ENCODE measurements at places on chromosomes 5 and 9.

DNA sequence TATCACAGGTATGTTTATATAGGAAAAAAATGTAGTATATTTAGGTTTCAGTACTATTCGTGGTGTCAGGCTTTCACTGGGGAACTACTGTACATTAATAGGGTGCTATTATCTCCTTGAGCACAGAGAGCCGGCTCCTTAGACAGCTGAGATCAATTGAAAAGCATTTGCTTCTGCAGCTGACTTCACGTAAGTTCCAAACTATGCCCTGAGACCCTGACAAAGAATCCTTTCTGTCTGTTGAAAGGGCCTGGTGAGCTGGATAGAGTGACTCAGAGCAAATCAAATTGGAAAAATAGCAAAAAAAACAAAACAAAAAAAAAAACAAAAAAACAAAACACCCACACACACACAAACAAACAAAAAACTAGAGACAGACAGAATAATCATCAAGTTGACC, 652.0 kb downstream of the MTRR start:
- no peak for DNase-seq

DNA sequence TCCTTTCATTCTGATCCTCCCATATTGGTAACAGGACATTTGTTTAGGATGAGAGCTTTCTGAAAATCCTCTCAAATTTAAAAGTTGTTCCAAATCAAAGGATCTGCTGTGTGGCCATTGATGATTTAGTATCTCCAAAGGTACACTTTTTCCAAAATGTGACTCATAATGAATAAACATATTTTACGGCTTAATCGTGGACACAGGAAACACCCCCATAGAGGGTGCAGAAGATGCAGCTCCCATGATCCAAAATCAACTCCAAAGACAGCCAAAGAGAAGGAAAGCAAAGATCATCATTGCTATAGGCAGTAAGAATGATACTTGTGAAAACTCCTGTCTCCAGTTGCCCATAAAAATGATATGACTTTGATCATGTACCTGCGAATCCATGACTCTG, 239.7 kb downstream of the PIK3R1 start:
- no peak for DNase-seq

DNA sequence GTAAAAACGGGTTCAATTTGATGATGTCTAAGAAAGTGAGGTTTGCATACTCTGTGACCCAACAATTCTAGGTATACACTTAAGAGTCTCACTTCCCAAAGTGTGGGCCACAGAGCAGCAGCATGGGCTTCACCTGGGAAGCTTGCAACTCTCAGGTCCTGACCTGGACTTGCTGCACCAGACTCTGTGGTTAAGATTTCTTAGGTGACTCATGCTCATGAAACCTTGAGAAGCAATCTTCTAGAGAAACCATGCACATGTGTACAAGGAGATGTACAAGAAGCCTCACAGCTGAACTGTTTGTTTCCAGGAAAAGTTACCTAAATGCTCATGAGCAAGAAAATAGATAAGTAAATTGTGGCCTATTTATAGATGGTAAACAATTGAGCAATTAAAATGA, 30.0 kb downstream of the DNAJC21 start:
- no peak for DNase-seq

DNA sequence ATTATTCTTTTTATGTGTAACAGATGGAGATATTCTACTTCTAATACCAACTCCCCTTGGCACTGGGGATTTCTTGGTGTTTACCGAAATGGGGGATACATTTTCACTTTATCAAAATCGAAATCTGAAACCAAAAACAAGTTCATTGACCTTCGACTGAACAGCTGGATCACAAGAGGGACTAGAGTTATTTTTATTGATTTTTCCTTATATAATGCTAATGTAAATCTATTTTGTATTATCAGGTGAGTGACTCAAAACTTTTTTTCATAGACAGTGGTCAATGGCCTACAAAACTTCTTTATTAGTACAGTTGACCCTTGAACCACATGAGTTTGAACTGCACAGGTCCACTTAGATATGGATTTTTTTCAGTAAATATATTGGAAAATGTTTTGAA, 10.2 kb downstream of the PKD2L2 start:
- no peak for DNase-seq

GRCh38 chr9:101572316-101572715, 22.5 kb downstream of the PPP3R2 start:
- no peak for DNase-seq

- DNase-seq, result no peak
Measured at GRCh38 chr5:10320793-10321192, 13.1 kb upstream of the CMBL start.

DNA sequence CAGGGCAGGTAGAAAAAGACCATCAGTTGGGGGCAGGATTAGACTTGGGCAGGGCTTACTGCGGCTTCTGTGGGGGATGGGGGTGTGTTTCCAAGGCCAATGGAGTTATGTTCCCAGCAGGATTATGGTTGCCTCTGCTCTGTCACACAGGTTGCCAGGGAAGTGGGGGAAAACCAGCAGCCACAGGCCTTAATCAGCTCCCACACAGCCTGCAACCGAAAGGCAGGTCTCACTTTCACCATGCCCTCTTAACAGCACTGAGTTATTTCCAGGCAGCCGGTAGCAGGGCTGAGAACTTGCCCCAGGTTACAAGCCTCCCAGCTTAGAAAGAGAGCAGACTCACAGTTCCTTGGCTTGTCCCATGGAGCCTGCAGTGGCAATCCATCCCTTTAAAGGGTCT, 205.5 kb downstream of the FGF10 start:
- DNase-seq, result no peak

DNA sequence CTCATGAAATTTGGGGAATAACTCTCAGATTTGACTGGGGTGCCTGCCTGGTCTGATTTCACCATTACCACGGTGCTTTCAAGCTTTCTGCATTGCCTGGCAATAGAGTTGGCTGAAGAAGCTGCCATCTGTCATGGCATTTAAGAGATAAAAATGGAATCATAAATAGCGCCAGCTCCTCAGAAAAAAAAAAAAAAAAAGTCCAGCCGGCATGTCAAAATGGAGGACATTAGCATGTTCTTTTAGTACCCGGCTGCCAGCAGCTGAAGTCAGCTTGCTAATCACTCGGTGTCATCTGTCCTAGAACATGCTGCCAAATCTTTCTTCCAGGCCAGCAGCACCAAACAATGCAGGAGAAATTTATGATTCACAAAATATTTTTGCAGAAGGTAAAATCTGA, 57.7 kb upstream of the CER1 start:
- DNase-seq, result no peak

DNA sequence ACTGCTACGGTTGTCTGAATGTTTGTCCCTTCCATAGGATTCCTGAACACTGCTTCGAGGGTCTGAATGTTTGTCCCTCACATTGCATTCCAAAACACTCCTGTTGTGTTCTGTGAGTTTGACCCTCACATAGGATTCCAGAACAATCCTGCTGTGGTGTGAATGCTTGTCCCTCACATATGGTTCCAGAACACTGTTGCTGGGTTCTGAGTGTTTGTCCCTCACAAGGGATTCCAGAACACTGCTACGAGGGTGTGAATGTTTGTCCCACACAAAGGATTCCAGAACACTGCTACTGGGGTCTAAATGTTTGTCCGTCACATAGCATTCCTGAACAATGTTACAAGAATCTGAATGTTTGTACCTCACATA, 201.2 kb downstream of the FOXD4L6 start:
- DNase-seq, result no peak

DNA sequence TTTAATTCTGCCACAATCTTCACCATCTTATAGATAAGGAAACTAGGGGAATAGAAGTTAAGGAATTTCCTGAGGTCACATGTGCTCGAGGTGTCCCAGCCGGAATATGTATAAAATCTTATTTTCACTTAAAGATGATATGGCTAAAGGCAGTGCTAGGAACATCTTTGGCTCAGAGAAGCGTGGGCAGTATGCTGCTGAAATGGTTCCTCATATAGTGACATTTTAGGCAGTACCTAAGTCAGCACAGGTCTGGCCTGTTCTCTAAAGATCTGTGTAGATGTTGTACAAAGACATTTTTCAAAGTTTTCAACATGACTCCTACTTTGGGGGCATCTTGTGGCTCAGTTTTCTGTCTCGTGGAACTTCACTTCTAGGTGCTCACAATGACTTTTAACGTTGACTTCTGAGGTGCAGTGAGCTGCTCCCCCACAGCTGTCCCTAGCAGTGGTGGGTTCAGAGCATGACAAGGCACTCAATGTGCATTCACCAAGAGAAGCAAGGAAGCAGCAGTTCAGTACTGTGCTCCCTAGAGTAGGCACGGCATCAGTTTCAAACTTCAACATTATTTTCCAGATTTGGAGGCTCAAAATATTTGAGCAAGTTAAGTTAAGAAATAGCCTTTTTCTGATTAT, 40.3 kb downstream of the TNFAIP8 start:
- no peak for DNase-seq

DNA sequence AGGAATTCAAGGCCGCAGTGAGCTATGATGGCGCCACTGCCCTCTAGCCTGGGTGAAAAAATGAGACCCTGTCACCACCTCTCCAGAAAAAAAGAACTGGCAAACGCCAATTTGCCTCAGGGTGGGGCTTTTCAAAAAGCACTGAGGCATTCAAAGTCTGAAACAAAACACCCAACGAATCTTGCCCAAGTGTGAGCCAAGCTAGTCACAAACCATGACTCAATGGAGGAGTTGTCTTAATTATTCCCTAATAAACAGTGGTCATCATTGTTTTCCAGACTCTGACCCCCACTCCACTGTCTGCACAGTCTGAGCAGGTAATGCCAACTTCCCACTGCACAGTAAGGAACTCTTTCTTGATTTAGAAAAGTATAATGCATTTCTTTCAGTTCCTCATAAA, 16.8 kb downstream of the FRMD3 start:
- no peak for DNase-seq

GRCh38 chr9:77649109-77649812, 1.1 kb upstream of the GNA14 start:
- DNase-seq, result no peak

GRCh38 chr5:42837601-42838000, 25.9 kb upstream of the SELENOP start:
- no peak for DNase-seq

DNA sequence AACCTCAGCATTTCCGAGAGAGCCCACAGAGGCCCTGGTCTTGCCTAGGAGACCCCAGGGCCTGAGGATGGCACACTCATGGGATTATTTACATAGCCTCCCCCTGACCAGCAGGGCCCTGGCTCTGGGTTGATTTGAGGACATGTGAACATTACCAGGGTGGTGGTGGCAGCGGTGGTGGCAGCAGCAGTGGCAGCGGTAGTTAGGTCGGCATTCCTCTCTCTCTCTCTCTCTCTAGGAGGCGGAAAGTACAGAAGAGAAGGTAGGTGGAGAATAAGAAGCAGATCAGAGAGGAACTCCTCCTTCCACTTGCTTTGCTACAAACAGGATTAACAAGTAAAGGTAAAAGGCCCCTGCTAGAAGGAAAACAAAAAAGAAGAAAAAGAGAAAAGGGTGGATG, 39.3 kb downstream of the B4GALT1 start:
- DNase-seq, result no peak

DNA sequence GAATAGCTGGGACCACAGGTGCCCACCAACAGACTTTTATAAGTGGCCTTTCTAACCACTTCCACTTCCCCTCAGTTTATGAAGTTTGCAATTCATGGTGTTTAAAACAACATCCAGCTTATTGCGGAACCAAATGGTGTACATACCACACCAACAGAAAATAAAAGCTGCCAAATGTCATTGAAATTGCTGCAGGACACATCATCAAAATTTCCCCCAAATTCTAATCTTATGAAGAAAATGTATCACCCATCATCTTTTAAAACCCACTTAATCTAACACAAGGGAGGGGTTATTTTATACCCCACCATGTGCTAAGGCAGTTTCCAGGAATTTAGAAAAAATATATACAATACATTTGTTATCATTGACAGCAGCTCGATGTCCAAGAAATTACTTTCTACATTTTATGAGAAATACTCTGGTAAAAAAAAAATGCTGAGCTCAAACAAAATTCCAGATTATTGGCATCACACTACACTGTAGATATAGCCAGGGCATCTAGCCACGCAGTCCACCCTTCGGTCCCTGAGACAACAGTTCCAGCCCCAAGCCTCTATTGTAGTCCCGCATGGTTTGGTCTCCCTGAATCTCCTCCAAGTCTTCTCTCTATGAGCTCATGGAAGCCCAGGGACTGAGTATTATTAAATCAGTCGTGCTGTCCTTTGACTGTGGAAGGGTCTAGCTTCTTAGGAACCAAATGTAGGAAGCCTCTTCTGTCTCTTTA, 372.8 kb upstream of the SLC30A5 start:
- DNase-seq, result no peak

GRCh38 chr5:139473565-139473964, 2.8 kb downstream of the SMIM33 start:
- DNase-seq, result no peak

- no peak for DNase-seq
Measured at GRCh38 chr5:133603711-133604110, 8.6 kb downstream of the FSTL4 start.

- no peak for DNase-seq
Measured at GRCh38 chr9:124248960-124249359, 8.8 kb upstream of the NEK6 start.

- no peak for DNase-seq
Measured at GRCh38 chr5:145938776-145939539, 2.6 kb downstream of the SH3RF2 start.

DNA sequence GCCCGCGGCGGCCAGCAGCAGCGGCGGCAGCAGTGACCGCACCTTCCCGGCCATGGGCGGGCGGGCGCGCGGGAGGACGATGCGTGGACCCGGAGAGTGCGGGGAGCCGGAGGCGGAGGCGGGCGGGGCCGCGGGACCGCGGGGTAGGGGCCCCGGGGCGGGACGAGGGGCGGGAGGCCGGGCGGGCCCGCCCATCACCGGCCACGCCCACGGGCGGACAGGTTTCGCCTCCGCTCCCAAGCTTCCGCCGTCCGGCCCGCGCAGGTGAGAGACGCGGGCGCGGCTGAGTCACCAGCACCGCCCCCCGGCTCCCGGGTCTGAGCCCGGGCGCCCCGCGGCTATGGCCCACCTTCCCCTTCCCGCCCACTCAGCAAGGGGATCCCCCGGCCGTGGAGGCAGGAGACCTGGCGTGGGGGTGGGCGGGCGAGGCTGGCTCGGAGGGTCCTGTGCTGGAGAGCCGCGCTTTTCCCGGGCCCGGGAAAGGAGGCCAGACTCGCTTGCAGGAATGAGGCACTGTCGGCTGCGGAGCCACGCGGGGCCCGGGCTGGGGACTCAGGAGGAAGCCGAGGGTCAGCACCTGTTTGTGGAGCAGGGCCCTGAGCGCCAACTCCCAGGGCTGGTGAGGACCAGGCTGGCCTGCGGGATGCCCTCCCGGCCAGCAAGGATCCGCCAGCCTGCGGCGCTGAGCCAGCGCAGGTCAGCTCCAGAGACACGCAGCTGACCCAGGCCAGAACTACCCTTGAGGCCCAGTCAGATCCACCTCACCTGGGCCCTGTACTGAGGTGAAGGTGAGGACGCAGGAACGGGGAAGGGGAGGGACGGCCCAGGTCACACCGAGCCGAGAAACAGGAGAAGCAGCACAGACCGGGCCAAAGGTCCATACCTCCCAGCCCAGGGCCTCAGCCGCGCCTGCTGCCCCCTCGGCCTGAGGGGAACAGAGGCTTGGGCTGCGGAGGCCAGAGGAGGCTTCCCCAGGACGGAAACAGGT, at the start of gene ENTPD2:
TSS of gene ENTPD2 (minus strand) at position 118 of the 988 bp plus-strand sequence. CDS start at position 54, 64 bp downstream.
- no peak for DNase-seq

- no peak for DNase-seq
Measured at GRCh38 chr9:84974855-84975254, 305.3 kb downstream of the NTRK2 start.
